ENCODE measurements at places on chromosomes 13 and 19.

GRCh38 chr19:4014541-4015491 is 7.3 kb downstream of the PIAS4 start:
- DNase-seq, result no peak

GRCh38 chr13:34913040-34913439 is 29.0 kb upstream of the NBEA start:
- DNase-seq, result no peak

- DNase-seq, result no peak
Measured at GRCh38 chr19:18263324-18264136, 10.7 kb downstream of the IQCN start.

- DNase-seq, result no peak
Measured at GRCh38 chr19:18408053-18408476, 10.6 kb upstream of the LRRC25 start.

GRCh38 chr13:85663856-85664255 is 135.4 kb downstream of the SLITRK6 start:
- no peak for DNase-seq

- no peak for DNase-seq
Measured at GRCh38 chr19:35872180-35872579, 3.8 kb downstream of the APLP1 start.

DNA sequence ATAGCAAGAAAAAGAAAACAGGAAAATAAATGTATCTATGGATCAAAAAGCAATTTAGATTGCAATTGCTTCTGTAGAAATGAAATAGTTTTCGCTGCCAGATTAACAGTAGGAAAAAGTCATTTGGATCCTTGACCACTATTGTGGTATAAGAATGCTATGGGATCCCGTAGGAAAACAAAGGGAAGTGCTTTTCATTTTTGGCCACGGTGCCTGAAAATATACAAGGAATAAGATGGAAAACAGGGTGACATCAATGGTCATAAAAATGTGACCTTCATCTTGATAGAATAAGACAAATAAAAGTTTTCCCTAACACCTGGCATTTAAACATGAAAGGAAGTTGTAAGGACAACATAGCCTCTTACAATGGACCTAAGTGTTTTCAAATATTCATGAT is 622.8 kb downstream of the DACH1 start:
- no peak for DNase-seq

GRCh38 chr19:31338069-31338776 is 11.0 kb downstream of the TSHZ3 start:
- no peak for DNase-seq

GRCh38 chr19:3029065-3029923 is at the start of gene TLE2:
Gene TLE2 (minus strand): TSS chr19:3029280. CDS start chr19:3028904, 376 bp downstream.
- DNase-seq, result no peak

DNA sequence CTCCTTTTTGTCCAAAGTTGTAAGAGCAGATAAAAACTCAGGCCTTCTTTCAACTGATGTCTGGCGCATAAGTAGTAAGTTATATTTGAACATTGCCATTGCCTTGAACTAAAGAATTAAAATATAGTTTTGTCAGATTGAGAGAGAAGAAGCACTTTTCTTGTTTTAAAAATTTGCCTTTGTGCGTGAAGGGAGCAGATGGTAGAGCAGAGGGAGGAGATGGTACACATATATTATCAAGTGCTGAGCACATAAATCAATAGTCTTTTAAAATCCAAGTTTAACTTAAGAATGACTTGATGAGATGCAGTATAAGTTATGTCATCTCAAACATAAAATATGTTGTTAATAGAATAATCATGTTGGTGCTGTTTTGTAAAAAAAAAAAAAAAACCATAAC is 504.6 kb upstream of the KLHL1 start:
- no peak for DNase-seq

- no peak for DNase-seq
Measured at GRCh38 chr19:29805031-29805965, 6.5 kb upstream of the CCNE1 start.

GRCh38 chr13:113793718-113794085 is 34.7 kb downstream of the TMEM255B start:
- DNase-seq, result no peak

- DNase-seq, result no peak
Measured at GRCh38 chr19:46393456-46394401, 19.6 kb downstream of the CCDC8 start.
